ENCODE measurements at places on chromosomes 3 and 15.

DNA sequence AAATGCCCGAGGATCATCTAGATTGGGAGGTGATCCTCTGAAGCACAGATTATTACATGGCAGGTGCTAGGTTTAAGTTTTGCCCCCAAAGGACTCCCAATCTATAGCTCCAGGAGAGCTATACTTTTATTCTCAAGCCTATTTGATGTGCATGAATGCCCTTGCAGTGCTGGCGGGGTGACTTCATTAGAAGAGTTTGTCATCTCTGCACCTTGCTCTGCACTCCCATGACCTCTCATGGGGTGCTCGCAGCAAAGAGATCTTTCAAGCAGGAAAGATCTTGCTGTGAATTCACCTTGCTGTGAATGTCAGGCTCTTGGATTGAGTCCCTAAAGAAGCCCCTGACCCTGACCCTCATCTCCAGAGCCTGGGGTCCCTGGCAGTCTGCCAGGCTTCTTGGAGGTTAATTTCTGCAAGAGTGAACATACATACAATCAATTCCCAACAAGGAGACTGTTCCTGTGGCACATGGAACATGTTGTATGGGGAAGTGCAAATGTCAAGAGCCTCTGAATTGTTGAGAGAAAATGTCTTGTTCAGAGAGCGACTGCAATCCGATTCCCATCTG lies 45.9 kb downstream of the FAM43A start:
- DNase-seq = no peak

GRCh38 chr15:89412905-89413411 lies 78.3 kb upstream of the POLG start:
- no peak for DNase-seq

- no peak for DNase-seq
Observed at GRCh38 chr15:44385344-44385942, 42.0 kb upstream of the CTDSPL2 start.

DNA sequence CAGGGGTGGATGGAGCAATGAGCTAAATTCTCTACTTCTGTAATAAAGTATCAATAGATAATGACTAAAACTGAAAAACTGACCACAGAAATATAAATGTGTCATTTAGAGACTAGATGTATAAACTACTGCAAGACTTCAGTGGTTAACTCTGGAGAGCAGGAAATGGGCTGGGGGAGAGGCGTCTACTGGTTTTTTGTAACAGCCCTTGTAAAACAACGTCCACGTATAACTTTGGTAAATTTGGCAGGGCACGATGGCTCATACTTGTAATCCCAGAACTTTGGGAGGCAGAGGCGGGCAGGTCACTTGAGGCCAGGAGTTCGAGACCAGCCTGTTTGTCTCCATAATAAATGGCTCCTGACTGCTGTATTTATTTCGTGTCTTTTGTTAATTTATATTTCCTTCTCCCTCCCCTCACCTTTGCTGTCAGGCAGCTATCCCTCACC lies 12.5 kb downstream of the RAB27A start:
- no peak for DNase-seq

GRCh38 chr3:196800742-196801434 lies 61.2 kb downstream of the PAK2 start:
- DNase-seq = no peak

GRCh38 chr15:33742800-33743199 lies 225.5 kb upstream of the CHRM5 start:
- no peak for DNase-seq

- DNase-seq = no peak
Observed at GRCh38 chr3:149839896-149840295, 26.9 kb downstream of the RNF13 start.

- DNase-seq = no peak
Observed at GRCh38 chr3:180911876-180912303, 580 bp upstream of the FXR1 start.

GRCh38 chr3:32450992-32451659 lies 51.5 kb downstream of the CMTM6 start:
- no peak for DNase-seq

GRCh38 chr3:187013159-187013716 lies 82.9 kb downstream of the ST6GAL1 start:
- DNase-seq = no peak
